ENCODE measurements at places on chromosomes 5 and 9. TPM values are rescaled to one million over a fixed set of nuclear protein-coding genes. Genes with fewer than 3 reads are reported as not detected.

CNTNAP3 gene
- 0.69 TPM for total RNA-seq

CCL27 gene
- total RNA-seq: 0.33 TPM

TMEM232 gene
- total RNA-seq: 4.9 TPM

SMC2 gene
- total RNA-seq: 5.0 TPM

TAF11L5 gene
- total RNA-seq: not detected

TEK gene
- total RNA-seq: 23.6 TPM

- H3K4me3 ChIP-seq: peak overlapping the region; percentile 62
- no peaks in the 10 kb centered on the region for H3K27me3 ChIP-seq
- peaks cover 44% of the 10 kb centered on the region for H3K4me1 ChIP-seq
- peak; percentile 94 for DNase-seq
Measured at GRCh38 chr9:126805554-126806262, 868 bp downstream of the ZBTB43 start.

- no peak for DNase-seq
- H3K4me1 ChIP-seq: no peaks in the 10 kb centered on the region
- no peak overlapping the region for H3K27ac ChIP-seq
- no peak overlapping the region for H3K4me3 ChIP-seq
Measured at GRCh38 chr9:115985657-115986056, 167.9 kb upstream of the PAPPA start.

DNA sequence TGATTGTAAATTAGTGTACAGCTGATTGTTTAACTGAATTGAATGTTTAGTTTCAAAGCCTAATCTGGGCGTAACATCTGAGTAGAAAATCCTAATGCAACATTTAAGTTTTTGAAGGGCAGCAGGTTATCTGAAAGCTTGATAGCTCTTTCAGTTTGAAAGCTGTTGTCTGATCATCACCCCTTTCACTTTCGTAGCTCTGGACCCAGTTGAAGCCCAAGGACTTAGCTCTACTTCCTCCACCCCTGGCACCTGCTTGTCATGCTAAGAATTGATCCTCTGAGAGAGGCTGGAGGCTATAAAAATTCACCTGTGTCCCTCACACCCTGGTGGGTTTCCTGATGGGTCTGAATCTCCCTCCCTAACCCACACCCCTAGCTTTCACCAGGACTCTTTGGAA, 86.0 kb downstream of the ZFAND5 start:
- no peaks in the 10 kb centered on the region for H3K36me3 ChIP-seq
- DNase-seq: no peak

DNA sequence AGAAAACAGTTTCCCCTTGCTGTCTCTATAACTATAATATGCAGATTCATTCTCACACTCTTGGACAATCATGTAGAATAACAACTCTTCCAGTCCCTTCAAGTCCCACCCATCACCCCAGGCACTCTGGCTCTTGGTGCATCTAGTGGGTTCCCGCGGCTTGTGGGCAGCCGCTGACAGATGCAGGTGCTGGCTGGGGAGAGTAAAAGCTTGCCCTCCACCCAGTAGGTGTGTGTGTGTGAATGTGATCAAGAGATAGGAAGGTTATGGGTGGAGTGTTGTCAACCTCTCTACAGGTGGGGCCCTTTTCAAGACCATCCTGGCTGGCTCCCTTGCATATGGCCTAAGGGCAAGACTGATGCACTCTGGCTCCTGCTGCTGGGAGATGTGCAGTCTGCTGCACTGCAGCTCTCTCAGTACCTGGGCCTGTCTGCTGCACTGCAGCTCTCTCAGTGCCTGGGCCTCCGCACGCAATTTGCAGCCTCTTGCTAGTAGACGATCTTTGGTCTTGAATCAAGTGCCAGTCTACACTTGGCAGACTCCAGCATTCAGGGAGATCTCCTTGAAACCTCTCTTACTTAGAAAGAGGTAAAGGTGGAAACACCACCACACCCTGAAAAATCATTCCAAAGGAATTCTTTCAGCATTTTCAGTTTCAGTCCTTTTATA, 189.7 kb upstream of the GDNF start:
- H3K4me1 ChIP-seq: no peaks in the 10 kb centered on the region
- H3K36me3 ChIP-seq: no peaks in the 10 kb centered on the region

GRCh38 chr9:134230942-134231325, 66.6 kb upstream of the RNU6ATAC start:
- DNase-seq: no peak
- H3K36me3 ChIP-seq: no peaks in the 10 kb centered on the region
- no peak overlapping the region for H3K27ac ChIP-seq
- no peak overlapping the region for H3K4me3 ChIP-seq

DNA sequence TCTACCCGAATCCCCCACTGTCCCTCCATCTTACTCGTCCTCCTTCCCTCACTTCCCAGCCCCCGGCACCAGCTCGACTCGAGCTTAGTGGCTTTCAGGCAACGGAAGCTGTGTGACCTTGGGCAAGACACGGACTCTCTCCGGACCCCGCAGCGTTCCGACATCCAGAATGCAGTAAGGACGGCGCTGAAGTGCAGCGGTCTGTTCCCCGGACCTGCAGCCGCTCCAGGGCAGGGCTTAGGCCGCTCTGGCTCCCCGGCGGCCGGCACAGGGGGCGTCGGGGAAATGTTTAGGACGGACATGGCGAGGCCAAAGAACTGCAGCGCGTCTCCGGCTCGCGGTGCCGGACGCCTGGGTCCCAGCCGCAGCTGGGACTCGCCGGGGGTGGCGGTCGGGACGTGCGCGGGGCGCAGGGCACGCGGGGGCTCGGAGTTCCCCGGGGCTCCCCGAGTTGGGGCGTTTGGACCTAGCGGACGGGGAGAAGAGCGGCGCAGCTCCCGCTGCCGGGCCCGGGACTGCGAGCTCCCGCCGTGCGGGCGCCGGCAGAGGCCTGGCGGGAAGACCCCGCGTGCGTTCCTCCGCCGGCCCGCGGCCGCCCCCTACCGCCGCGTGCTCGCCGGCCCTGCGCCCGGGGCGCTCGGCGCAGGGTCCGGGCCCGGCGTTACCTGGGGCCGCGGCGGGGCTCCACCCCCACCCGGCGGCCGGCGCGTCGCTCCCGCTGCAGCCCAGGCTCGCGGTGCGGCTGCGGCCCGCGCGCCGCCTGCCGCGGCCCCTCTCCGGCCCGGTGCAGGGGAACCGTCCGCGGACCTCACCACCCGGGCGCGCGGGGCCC, 5.6 kb upstream of the RNF44 start:
- H3K4me1 ChIP-seq: peaks cover 21% of the 10 kb centered on the region
- peak overlapping the region; percentile 51 for H3K27ac ChIP-seq
- no peaks in the 10 kb centered on the region for H3K36me3 ChIP-seq
- H3K4me3 ChIP-seq: no peak overlapping the region
- no peaks in the 10 kb centered on the region for H3K27me3 ChIP-seq

DNA sequence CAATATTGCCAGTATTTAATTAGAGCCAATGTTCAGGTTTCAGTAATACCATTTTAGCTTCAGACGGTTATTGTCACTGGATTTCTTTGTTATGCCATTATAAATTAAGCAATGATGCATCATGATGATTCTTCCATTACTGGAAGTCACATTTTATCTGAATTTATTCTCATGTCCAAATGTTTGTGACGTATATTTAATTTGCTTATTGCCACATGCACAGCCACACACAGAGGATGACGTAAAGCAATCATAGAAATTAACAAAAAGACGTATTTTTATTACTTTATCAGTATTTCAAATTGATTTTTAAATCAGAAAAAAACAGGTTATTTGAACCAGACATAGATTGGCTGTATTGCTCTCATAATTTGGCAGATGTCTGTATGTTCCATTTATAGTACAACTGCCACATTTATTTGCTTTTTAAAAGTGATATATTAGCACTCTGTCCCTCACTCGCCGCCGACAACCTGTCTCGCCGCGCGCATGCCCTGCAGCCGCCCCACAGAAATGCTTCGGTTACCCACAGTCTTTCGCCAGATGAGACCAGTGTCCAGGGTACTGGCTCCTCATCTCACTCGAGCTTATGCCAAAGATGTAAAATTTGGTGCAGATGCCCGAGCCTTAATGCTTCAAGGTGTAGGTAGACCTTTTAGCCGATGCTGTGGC, 970.9 kb downstream of the CDH12 start:
- no peaks in the 10 kb centered on the region for H3K36me3 ChIP-seq
- no peaks in the 10 kb centered on the region for H3K27me3 ChIP-seq
- no peak for DNase-seq
- no peaks in the 10 kb centered on the region for H3K4me1 ChIP-seq
- H3K4me3 ChIP-seq: no peak overlapping the region
- no peak overlapping the region for H3K27ac ChIP-seq

- no peak for DNase-seq
- H3K36me3 ChIP-seq: no peaks in the 10 kb centered on the region
- no peaks in the 10 kb centered on the region for H3K4me1 ChIP-seq
- H3K27ac ChIP-seq: no peak overlapping the region
Measured at GRCh38 chr5:80755626-80756025, 100.8 kb upstream of the DHFR start.

GRCh38 chr5:116577064-116577788, 2.6 kb upstream of the SEMA6A start:
- no peak overlapping the region for H3K27ac ChIP-seq
- no peak overlapping the region for H3K4me3 ChIP-seq
- peaks cover 9% of the 10 kb centered on the region for H3K4me1 ChIP-seq
- no peaks in the 10 kb centered on the region for H3K27me3 ChIP-seq
- H3K36me3 ChIP-seq: no peaks in the 10 kb centered on the region
- no peak for DNase-seq

DNA sequence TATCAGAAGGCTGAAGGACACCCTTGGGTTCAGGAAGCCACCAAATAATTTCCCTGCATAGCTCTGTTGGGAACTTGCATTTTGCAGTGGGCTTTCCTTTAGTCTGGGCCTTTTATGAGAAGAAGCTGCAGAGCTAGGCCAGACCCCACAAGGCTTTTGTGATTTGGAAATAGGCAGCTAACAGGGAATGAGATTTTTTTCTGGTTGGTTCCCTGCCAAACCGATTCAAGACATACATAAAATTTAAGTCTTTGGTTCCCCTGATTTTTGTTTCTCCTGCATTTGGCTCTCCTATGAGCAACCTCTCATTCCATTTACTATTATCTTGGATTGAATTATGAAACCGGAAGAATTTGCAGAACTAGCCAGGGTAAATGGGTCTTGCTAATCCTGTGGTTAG, 81.5 kb upstream of the PTCH1 start:
- no peaks in the 10 kb centered on the region for H3K36me3 ChIP-seq
- DNase-seq: no peak
- no peaks in the 10 kb centered on the region for H3K4me1 ChIP-seq
- H3K27me3 ChIP-seq: no peaks in the 10 kb centered on the region
- H3K4me3 ChIP-seq: no peak overlapping the region

DNA sequence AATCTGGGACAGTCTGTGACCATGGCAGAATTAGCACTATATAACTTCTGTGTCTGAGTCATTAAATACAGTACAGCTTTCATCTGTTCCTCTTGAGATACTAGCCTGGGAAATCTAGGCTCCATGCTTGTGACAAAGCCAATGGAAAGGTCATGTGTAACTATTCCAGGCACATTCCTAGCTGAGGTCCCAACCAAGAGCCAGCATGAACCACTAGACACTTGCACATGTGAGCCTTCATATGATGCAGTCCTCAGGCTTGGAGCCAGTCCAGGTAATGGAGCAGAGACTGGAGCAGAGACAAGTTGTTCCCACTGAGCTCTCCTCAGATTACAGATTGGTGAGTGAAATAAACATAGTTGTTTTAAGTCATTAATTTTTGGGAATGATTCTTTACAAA, 412.4 kb upstream of the ZNF462 start:
- H3K27me3 ChIP-seq: no peaks in the 10 kb centered on the region
- DNase-seq: no peak
- H3K4me3 ChIP-seq: no peak overlapping the region

- H3K4me3 ChIP-seq: no peak overlapping the region
- peaks cover 9% of the 10 kb centered on the region for H3K4me1 ChIP-seq
- no peaks in the 10 kb centered on the region for H3K27me3 ChIP-seq
Measured at GRCh38 chr5:76400466-76400865, 2.6 kb upstream of the IQGAP2 start.

GRCh38 chr9:34124099-34124498, 2.4 kb downstream of the DCAF12 start:
- peak overlapping the region; percentile 80 for H3K4me3 ChIP-seq
- peaks cover 23% of the 10 kb centered on the region for H3K36me3 ChIP-seq
- H3K27ac ChIP-seq: no peak overlapping the region
- H3K27me3 ChIP-seq: no peaks in the 10 kb centered on the region
- no peak for DNase-seq

DNA sequence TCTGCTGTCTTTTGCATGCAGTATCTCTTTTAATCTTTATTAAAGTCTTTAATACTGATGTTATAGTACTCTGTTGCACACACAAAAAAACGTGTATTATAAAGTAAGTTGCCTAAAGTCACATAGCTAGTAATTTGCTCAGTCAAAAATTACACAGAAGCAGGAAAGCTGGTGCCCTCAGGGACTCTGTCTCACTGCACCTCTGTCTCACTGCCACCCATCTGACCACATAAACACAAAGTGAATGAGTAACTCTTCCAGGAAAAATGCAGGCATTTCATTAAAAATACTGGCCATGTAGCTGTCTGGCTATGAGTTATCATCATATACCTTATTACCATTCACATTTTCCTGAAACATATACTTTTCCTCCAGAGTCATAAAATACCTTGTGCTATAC, 591.7 kb downstream of the CSNK1G3 start:
- DNase-seq: no peak
- no peaks in the 10 kb centered on the region for H3K27me3 ChIP-seq

- no peak overlapping the region for H3K27ac ChIP-seq
- no peak for DNase-seq
- no peaks in the 10 kb centered on the region for H3K36me3 ChIP-seq
Measured at GRCh38 chr5:22238047-22238446, 615.1 kb downstream of the CDH12 start.

GRCh38 chr5:89293810-89294209, 410.8 kb upstream of the MEF2C start:
- no peaks in the 10 kb centered on the region for H3K4me1 ChIP-seq
- H3K27ac ChIP-seq: peak overlapping the region; percentile 12
- H3K36me3 ChIP-seq: no peaks in the 10 kb centered on the region
- H3K4me3 ChIP-seq: no peak overlapping the region

DNA sequence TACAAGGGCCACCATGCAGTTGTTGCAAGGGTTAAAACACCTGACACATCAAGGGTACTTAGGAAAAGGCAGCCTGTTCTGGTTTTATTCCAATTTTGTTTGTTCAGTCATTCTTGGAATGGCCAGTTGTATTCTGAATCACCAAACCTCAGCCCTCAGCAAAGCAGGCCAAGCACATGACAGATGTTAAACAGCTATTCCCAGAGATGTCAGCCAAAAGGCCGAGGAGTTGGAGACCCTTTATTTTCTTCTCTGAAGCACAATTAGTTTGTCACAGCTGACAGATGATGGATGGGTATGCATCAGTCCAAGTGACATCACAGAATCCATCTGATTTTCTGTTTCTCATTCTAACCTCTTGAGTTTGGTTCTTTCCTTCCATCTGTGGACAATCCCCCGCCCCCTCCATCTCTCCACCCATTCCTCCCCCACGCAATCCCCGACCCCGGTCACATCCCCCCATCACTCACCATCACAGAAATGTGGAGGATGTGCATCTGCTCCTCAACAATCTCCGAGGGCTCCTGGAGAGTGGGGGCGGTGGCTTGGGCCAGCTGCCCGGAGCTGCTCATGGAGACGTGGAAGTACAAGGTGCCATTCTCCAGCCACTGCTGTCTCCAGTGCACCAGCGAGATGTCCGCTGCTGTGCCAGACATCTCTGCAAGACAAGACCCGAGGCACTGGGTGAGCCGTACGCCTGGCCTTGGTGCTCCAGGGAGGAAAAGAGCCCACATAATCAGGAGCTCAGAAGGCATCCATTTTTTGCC, 123.8 kb downstream of the ASTN2 start:
- H3K27me3 ChIP-seq: no peaks in the 10 kb centered on the region
- no peak overlapping the region for H3K4me3 ChIP-seq
- H3K27ac ChIP-seq: no peak overlapping the region
- no peaks in the 10 kb centered on the region for H3K4me1 ChIP-seq
- H3K36me3 ChIP-seq: no peaks in the 10 kb centered on the region

- H3K27me3 ChIP-seq: no peaks in the 10 kb centered on the region
- H3K36me3 ChIP-seq: no peaks in the 10 kb centered on the region
- H3K4me3 ChIP-seq: no peak overlapping the region
- DNase-seq: no peak
- H3K4me1 ChIP-seq: no peaks in the 10 kb centered on the region
- no peak overlapping the region for H3K27ac ChIP-seq
Measured at GRCh38 chr5:178291969-178292825, 59.6 kb upstream of the PHYKPL start.
